Activated CD4-positive, alpha-beta T cell treated with anti-CD3 and anti-CD28 coated beads for 4 hours (primary cell): ENCODE measurements at places on chromosomes 7 and 10.
A peak's percentile ranks its signal among the peaks of the same experiment; 100 is the strongest.

GRCh38 chr7:158108646-158109293, 478.9 kb downstream of the PTPRN2 start:
- DNase-seq = no peak

DNA sequence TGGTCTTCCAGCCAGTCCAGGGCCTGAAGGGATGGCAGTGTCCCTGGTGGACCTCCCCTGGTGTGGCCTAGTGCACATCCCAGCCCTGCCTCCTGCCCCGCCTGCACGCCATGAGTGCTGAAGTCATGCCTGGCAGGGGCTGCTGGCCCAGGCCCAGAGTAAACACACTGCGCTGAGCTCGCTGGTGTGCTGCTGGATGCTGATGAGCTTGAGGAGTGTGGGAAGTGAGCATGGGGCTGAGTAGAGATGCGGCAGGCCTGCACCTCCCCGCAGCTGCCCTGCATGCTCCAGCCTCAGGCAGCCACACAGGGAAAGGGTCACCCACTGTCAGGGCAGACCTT, 43.2 kb downstream of the HTRA1 start:
- no peak for DNase-seq

DNA sequence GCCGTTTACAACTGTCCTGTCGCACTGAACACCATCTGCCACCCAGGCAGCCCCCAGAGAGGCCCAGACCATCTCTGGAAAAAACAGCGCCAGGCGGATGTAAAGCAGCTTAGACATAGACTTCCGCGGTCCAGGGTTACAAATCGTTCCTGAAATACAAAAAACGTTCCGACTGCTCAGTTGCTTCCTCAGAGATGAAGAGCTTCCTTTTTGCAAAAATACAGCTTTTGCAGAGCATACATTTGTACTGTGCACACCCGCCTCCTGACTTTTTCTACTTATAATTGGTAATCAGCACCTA, 11.4 kb downstream of the DAGLB start:
- DNase-seq = peak; percentile 9

- DNase-seq = no peak
Measured at GRCh38 chr7:81081616-81082015, 162.8 kb upstream of the SEMA3C start.

- DNase-seq = no peak
Measured at GRCh38 chr7:99109108-99110051, 34.5 kb downstream of the SMURF1 start.

DNA sequence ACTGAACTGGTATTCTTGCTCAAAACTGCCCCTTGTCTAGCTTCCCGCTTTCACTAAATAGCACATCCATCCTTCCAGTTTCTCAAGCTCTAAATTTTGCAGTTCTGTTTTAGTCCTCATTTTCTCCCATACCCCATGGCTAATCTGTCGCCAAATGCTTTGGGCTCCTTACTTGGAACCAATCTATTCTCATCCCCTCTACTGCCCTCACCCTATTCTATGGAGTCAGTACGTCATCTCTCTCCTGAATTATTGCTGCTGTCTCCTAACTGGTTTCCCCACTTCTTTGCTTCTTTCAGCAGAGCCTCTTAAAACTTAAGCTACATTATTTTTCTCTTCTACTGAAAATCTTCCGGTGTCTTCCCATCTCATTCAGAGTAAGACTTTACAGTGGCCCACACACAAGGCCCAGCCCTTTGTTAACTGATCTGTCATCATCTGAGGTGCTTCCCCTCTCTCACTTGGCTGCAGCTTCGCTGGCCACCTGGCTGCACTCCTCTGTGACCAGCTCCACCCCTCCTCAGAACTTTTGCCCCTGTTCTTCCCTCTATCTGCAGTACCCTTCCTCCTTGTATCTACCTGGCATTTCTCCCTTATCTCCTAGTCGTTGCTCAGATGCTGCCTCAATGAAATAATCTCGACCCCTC, 9.9 kb downstream of the STARD3NL start:
- no peak for DNase-seq

DNA sequence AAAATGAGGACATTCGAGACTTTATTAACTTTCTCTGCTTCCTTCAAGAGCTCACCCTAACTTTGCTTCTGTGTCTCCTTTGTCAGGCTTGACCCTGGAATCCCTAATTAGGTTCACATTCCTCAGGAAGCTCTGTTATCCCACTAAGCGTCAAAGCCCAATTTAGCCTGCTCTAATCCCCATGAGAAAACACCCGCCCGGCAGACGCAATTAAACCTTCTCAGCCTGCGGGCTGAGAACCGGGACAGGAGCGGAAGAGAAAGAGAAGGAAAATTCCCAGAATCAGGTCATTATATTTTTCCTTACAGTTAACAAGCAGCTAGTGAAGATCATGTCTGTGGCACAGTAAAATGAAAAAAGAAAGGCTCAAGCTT, 93.0 kb downstream of the TNS3 start:
- no peak for DNase-seq

- DNase-seq = no peak
Measured at GRCh38 chr10:5640036-5640435, 26.4 kb downstream of the ASB13 start.

GRCh38 chr7:27994639-27995038, 186.0 kb downstream of the JAZF1 start:
- DNase-seq = no peak

GRCh38 chr7:69922026-69922803, 323.9 kb downstream of the AUTS2 start:
- DNase-seq = no peak

GRCh38 chr7:114409750-114410149, 4.9 kb upstream of the FOXP2 start:
- no peak for DNase-seq

DNA sequence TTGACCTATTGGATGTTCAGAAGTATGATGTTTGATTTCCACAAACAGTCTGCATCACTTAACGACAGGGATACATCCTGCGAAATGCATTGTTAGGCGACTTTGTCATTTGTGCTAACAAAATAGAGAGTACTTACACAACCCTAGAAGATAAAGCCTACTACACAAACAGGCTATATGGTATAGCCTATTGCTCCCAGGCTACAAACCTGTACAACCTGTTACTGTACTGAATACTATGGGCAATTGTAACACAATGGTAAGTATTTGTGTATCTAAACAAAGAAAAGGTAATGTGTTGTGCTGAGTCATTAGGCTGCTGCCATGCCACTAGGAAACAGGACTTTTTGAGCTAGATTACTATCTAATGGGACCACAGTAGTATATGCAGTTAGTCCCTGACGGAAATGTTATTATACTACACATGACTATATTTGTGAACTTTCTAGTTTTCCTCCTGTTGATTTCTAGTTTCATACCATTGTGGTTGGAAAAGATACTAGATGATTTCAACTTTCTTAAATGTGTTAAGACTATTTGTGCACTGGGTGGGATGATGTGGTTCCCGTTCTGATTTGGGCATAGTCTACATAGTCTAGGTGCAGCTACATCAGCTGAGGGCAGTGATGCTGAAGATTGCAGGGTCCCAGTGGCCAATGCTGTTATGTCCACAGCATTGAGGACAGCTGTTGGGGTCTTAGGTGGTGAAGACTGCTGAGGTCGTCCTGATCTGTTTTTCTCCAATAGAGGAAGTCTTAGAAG, 161.7 kb downstream of the HTR7 start:
- no peak for DNase-seq

DNA sequence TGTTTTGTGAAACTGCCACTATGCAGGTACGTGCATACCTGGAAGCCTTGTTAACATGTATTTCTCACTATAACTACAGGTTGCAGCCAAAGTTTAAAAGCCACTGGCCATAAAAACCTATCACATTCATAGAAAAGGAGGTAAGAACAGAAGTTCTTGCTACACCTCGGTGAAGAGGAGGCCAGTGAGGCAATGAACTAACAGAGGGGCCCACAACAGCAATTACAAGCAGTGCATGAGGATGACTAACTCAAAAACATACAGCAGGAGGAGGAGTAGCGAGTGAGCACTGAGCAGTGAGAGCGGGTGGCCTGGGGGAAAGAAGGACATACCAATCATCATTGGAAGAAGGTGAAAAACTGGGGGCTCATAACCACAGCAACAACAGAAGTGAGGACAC, 51.6 kb downstream of the NUDCD3 start:
- DNase-seq = no peak

- no peak for DNase-seq
Measured at GRCh38 chr10:93462881-93463280, 19.3 kb downstream of the MYOF start.

DNA sequence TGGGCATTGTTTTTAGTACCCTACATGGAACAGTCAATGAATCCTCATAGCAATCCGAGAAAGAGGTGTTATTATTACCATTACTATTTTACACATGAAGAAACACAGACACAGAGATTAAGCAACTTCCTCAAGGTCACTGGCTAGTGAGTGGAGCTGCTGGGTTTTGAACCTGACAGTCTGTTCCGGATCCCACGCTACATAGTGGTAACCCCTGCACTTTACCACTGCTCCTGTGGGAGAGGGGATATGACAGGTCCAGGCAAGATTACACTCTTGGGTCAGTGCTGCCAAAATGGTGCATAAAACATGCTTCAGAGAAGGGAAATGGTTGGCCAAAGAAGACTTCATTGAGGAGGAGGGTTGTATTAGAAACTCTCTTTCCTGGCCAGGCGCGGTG, 185.7 kb downstream of the XPNPEP1 start:
- no peak for DNase-seq

DNA sequence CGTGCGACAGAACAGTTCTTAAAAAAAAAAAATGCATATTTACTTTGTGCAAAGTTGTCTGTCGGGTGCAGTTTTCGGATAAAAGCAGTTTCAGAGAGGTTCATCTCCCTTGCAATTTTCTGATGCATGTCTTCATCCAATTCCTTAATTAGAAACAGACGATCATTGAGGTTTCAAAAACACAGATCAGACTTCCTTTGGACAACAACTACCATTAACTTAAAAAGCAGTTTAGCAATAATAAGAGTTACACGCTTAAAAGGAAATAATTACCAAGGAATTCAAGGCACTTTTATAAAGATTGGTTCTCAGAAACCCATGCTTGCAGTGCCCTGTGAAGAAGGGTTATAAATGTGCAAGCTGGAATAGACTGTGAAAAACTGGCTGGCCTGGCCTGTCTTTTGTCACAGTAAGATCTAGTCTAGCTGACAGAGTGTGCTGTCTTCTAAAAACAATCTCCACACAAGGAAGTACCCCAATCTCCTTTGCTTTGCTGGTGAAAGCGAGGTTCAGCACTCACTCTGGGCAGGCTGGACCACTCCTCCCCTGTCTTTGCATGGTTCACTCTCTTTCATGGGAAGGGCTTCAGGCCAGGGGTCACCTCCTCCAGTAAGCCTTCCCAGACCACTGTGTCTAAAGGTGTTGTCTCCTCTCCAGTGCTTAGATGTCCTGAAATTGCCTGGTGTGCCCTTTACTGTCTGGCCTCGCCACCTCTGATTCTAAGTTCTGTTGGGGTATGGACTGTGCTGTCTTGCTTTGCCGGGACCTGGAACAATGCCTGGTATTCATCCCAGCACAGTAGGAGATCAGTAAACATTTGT, 34.8 kb upstream of the HNRNPH3 start:
- DNase-seq = no peak

- DNase-seq = no peak
Measured at GRCh38 chr10:90621577-90621976, 236.3 kb downstream of the HTR7 start.

- no peak for DNase-seq
Measured at GRCh38 chr7:70325509-70326101, 727.3 kb downstream of the AUTS2 start.

GRCh38 chr7:99579281-99579955, 18.6 kb upstream of the TMEM225B start:
- no peak for DNase-seq

GRCh38 chr7:116097365-116098009, 66.9 kb upstream of the TFEC start:
- DNase-seq = no peak

- peak; percentile 25 for DNase-seq
Measured at GRCh38 chr7:21261627-21262594, 166.0 kb upstream of the SP4 start.

DNA sequence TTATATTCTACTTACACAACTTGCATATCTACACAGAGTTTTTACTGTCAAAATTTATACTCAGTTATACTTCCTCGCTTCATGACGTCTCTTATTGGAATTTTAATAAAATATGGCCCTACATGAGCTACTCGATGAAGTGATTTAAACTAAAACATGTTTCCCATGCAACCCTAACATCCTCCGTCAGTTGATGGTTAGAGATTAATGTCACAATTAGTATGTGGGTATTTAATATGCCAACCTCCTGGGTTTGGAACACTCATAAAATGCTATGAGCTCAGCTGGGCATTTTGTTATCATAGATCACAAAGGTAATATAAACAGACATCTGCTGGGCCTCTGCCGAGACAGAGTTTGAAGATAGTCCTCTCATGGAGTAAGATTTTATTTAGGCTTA, 66.5 kb downstream of the GNAT3 start:
- DNase-seq = no peak

DNA sequence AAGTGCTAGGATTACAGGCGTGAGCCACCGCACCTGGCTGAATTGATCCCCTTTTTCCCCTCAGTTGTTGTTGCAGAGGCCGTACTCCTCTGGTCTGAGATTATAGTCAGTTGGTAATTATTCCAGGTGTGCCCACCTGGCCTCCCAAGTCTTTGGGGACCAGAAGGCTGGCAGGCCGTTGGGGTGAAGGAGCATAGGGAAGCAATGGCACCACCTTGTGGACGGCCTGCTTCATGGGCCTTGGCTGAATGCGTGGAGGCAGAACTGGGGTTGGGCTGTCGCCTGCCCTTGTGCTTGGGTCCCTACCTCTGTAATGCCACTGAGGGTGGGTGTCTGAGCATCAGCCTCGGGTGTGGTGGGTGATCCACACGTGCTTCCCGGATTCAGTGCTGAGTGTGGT, 125.7 kb downstream of the RGS10 start:
- DNase-seq = peak; percentile 67

DNA sequence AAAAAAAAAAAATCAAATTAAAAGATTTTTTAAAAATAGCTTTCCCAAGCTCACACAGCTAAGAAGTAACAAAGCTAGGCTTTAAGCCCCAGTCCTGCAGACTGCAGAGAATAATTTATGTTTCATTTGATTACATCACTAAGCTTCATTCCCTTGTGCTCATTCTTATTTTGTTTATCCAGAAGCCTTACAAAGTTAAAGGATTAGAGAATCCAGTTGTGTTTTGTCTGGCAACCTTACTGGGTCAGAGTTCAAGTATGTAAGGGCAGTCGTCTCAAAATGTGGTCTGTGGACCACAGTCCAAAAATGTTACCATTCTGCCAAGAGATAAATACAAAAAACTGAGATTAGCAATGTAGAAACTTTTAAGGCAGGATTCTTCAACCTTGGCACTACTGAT, 32.1 kb upstream of the EZH2 start:
- DNase-seq = no peak

- no peak for DNase-seq
Measured at GRCh38 chr7:155230169-155230593, 67.5 kb upstream of the INSIG1 start.

GRCh38 chr10:48996-49395, at the start of gene TUBB8:
TSS of gene TUBB8 (minus strand) at chr10:49296. CDS start at chr10:49238, 58 bp downstream.
- DNase-seq = no peak
